ENCODE measurements at places on chromosomes 7 and 10.

GRCh38 chr7:36265680-36266079 is 112.6 kb downstream of the EEPD1 start:
- no peak for DNase-seq

- no peak for DNase-seq
Measured at GRCh38 chr7:7654964-7655715, 14.6 kb downstream of the UMAD1 start.

DNA sequence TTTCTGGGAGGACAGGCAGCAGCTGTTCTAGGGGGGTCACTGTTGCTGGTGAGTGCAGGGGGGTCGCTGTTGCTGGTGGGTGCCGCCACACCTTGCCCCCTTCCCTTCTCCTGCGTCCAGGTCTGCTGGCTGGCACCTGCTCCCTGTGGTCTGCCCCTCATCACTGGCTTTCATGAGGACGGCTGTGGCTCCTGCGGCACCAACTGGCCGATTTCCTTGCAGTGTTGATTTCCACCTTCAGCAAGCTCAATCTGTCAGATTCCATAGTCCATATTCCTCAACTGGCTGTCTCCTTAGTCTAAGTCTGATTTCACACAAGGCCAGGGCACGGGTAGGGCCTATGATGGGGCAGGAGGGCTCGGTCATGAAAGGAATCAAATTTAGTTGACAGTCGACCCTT is 23.4 kb upstream of the GRB10 start:
- DNase-seq: no peak

GRCh38 chr10:71316786-71317160 is 2.3 kb upstream of the SLC29A3 start:
- DNase-seq: no peak

DNA sequence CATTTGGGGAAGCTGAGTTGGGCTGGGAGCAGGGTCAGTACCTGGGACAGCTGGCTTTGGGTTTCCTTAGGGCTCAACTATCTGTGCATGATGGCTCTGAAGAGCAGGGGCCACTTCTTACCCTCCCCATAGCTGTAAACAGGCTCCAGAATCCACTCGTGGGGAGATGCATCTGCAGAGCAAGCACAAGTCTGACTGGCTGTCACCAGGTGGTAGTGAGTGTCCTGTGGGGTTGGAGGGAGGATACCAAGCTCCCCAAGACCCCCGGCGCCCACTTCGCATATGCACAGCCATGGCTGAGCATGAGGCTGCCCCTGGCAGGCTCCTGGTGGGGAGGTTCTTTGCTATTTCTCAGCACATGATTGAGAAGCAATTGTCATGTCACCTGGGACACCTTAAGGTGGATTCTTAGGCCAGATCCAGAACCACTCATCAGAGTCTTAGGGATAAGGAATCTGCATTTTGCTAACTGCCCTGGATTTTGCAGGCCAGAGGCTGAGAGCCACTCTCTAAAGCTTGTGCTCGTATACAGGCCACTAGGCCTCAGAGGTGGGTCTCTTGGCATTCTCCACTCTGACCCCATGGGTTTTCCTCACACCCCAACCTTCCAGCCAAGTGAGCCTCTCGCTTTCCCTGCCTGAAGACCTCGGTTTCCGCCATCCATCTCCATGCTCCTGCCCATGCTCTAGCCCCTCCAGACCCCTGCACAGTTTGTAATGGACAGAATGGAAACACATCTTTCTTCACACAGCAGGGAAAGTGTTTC is 53.7 kb downstream of the ADCY1 start:
- no peak for DNase-seq

- no peak for DNase-seq
Measured at GRCh38 chr10:58840840-58841435, 328.3 kb downstream of the BICC1 start.

GRCh38 chr10:71371750-71372166 is 25.0 kb upstream of the CDH23 start:
- DNase-seq: no peak

DNA sequence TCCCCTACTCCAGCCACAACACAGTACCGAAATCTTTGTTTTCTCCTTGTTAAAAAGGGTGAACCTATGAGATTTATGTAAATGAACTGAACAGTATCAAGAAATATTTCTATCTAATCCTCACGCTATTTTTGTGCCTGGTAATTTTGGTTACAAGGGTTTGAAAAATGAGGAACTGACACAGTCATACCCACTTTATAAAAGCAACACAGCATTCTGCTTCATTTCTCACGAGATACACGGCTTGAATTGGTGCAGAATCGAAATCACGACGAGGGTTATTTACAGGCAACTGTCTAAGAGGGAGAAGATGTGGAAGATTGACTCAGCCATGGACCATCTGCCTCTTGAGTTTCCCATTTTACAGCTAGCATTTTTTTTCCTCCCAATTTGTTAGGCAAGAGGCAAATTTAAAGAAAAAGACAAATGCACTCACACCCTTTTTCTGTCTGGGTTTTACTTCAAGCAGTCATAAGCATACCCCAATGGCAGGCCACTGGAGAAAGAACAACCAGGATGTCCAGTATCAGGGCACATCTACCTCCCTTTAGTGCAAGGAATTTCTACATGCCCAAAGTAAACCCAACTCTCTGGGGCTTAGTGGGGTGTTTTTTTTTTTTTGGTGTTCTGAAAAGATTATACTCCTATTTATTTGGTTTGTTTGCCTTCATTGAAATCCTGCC is 108.1 kb downstream of the ITGB8 start:
- DNase-seq: no peak

- no peak for DNase-seq
Measured at GRCh38 chr7:114589436-114589835, 174.8 kb downstream of the FOXP2 start.

DNA sequence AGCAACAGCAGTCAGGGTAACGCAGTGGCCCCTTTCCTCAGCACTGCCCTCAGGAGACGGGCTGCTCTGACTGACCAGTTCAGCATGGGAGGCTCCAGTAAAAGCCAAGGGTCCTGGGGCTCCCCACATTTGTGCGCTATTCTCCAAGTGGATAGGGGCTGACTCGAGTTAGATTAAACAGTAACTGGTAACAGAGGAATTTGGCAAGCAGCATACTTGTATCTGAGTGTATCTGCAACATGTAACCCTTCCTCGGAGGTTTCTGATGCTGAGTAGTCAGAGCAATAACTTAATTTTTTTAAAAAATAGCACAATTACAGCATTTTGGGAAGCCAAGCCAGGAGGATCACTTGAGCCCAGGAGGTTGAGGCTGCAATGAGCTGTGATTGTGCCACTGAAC is 22.8 kb downstream of the SORBS1 start:
- no peak for DNase-seq

DNA sequence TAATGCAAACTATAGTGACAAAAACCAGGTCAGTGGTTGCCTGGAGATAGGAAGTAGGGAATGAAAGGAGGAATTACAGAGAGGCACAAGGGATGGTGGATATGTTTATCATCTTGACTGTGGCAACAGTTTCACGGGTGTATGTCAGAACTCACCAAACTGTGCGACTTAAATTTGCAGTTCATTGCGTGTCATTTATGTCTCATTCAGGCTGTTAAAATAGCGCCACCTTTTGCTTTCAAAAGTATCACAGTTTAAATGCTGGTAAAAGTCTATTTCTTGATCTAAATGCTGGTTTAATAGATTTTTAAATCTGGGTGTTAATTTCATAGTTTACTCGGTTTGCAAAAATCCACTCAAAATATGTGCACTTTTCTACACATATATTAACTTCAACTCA is 51.0 kb downstream of the PTTG1IP2 start:
- DNase-seq: no peak

- no peak for DNase-seq
Measured at GRCh38 chr7:142566271-142566670, 183.0 kb upstream of the PRSS1 start.

- peak; percentile 78 for DNase-seq
Measured at GRCh38 chr10:22436893-22437619, 91.8 kb downstream of the SPAG6 start.

DNA sequence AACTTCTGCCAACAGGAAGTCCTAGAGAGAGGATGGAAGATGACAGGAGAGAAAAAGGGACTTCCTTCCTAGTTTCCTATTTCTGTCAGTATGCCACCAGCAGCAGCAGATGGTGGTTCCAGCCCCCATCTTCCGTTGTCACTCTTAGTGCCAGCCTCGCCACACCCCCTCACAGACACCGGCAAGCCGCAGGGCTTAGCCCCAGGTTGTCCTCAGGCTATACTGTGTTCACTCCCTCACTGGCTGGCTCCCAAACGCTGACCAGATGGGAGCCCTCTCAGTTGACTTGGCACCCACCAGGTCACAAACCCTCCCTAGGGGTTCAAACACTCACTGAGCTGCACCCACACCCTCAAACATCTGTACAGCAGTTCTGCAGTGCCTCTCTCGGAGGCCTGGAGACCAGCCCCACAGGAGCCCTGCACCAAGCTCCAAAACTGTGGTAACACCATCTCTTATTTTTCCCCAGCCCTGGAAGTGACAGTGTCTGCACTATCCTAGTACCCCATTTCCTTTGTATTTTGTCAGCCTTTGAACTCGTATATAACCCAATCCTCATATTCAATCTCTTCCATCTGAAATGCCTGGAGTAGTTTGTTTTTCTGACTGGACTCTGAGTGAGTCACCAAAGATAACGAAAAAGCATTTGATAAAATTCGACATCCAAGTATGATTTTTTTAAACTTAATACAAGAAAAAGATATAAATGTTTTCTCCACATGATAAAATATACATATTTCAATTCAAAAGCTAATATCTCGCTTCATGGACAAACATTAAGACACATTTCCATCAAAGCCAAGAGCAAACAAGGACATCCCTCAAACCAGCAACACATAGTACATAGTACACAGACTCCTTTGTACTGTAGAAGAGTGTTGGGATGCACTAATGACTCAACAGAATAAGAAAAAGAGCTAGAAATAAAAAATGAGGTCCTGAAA is 34.5 kb downstream of the SMURF1 start:
- DNase-seq: no peak

DNA sequence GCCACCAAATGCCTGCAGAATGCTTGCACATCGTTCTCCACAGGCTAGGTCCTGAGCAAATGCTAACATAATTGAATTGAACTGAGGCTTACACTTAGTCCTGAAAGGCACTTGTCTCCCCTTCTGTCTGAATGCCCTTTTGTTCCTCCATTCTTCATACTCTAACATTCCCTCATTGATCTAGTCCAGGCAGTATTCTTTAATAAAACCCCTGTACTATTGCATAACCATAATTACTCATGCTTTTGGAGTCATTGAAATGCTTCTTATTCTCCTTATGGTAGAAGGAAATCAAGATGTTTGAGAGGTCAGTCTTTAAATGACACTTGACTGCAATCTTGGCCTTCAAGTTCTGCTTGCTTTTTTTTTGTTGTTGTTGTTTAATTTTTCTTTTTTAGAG is 7.1 kb downstream of the PI4K2A start:
- DNase-seq: no peak

GRCh38 chr7:77331938-77332695 is 84.0 kb downstream of the GSAP start:
- DNase-seq: no peak

DNA sequence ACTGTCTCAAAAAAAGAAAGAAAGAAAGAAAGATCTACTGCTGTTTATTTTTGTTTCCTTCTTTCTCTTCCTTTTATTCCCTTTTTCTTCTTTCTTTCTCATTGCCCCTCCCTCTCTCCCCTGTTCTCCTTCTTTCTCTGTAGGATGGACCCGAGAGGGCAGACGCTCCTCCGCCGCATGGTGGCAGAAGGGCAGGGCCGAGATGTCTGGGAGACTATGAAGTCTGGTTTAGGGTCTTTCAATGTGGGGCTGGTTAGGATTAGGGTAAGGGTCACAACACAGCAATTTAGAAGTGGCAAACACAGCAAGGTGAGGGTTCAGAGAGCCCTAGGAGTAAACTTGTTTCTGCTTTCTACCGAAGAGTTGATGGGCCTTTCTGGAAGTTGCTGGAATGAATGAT is 45.7 kb upstream of the RASGEF1A start:
- DNase-seq: no peak

DNA sequence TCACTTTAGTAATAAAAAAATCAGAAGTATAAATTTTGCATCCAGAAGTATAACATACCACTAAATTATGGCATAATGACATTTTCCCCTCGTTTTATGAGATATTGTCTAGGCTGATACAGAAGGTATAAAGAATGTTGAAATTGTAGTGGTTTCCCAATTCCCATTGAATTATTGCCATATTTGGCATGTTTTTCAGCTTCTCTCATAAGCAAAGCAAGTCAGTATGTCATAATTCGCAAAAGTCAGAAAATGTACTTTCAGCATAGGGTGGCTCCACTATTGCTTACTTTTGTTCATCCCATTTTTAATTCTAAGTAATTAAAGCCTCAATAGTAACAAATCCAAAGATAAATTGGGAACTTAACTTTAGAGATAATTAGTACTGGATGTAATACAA is 19.7 kb upstream of the PTPRZ1 start:
- DNase-seq: no peak

GRCh38 chr7:69002416-69002815 is 595.9 kb upstream of the AUTS2 start:
- no peak for DNase-seq

DNA sequence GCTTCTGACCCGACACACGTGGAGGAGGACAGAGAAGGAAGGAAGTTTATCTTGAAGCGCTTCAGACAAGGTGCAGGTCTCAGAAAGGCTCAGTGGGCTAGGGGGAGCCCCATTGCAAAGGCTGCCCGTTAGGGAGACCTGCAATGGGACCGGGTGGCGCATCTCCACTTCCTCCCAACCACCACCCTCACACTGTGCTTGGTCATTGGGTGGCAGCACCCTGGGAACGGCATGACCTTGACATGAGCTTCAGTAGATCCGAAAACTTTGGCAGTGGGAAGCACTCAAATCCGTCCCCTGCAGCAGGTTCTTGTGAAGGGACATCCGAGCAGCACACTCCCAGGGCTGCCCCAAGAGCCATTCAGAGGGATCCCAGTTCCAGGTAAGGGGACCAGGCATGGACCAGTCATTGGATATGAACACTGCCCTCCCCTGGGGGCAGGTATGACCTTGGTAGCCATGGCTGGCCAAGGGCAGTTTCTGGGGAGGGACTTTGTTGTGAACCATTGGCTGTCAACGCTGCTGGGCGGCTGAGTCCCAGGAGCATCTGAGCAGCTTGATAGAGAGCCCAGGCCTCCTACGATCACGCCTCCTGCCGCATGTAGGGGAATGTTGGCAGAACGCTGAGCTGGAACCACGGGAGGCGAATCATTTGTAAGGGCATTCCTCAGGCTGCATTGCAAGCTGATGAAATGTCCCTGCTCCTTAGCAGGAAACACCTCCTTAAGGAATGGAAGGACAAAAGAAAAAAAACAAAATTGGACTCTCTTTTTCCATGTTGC is 31.7 kb downstream of the GALNTL5 start:
- no peak for DNase-seq

- DNase-seq: no peak
Measured at GRCh38 chr7:12303062-12303461, 92.0 kb downstream of the TMEM106B start.

DNA sequence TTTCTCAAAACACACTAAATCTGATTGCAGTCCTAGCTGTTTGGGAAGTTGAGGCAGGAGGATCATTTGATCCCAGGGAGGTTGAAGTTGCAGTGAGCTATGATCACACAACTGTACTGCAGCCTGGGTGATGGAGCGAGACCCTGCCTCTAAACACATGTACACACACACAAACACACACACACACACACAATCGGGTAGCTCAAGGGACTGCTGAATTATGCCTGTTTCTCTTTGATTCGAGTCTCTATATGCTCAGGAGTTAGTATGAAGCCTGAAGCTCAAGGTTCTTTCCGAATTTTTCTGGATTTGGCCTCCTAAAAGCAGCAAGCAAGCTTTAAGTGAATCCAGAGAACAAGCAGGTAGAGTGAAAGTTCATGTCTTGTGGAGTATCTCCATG is 22.5 kb downstream of the PRTFDC1 start:
- no peak for DNase-seq

Data from stimulated activated CD8-positive, alpha-beta memory T cell treated with anti-CD3 and anti-CD28 coated beads, Interleukin-7, amount 100 ng/mL, for 1 hour (primary cell).